PC-3 (cell line): ENCODE measurements at places on chromosomes 11 and 22.

GRCh38 chr22:47206666-47207218 lies 444.3 kb downstream of the TBC1D22A start:
- DNase-seq = no peak

DNA sequence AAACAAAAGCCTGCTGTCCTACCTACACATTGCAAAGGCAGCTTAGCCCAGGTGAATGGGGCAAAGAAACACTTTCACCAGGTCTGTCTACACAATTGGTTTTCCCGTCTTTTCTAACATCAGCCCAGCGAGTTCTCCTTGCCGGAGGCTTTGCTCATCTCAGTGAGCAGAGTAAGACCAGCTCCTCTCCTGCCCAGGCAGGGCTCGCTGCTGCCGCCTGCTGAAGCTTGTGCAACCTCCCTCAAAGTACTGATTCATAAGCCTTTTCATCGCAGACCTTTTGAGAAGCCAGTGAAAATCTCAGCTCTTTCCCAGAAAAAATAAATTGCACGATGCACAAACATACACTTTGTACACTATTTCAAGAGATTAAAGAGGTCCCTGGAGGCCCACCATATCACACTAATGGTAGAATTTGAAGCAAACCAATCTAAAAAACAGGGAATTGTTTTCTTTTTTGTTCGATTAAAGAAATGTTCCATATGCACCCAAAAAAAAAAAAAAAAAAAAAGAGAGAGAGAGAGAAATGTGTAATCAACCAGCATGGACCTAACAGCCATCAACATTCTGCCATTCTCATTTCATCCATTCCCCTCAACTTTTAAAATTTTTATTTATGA lies 328.1 kb upstream of the MPPED2 start:
- peak; percentile 47 for DNase-seq

DNA sequence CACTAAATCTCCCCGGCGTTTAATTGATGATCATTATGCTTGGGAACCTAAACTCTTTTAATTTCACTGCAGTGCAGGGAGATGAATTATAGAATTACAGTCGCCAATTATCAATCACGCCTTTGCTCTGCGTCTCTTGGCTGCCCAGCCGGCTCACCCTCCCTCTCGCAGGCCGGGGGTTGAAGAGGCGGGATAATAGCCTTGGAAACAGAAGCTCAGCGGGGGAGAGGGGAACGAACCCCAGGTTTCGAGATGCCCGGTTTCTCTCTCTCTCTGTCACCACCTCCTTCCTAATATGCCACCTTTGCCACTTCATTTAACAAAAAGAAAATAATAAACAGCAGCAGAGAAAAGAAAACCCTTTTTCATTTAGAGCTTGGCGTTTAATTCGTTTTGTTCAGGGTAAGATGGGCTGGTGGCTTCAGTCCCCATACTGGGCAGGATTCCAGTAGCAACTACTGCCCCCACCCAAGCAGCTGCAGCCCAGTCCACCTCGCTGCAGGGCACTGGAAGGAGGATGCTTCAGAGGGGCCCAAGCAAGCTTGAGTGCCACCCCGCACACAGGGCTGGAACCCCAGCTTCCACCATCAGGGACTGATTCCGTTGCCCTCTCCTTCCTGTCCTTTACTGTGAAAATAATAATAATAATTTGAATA lies 271.7 kb downstream of the BUD13 start:
- DNase-seq = no peak

- DNase-seq = no peak
Observed at GRCh38 chr11:36757075-36757474, 159.0 kb upstream of the RAG2 start.

GRCh38 chr11:6607190-6607795 lies 3.7 kb downstream of the ILK start:
- no peak for DNase-seq

- no peak for DNase-seq
Observed at GRCh38 chr11:48043991-48044512, 63.7 kb downstream of the PTPRJ start.

DNA sequence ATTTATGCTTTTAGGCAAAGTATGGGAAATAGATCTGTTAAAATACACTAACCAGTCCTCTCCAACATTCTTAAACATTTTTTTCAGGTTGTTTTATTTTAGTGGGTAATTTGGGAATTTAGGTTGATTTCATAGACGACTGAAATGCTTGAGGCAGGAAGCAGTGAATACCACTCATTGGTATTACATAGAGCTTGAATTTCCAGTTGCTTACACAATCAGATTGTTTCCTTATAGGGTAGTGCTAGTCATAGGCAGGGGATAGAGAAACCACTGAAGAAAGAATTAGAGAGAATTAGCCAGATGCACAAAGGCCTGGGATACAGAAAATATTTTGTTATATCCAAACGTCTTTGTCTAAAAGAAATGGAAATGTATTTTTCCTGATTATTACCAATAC lies 23.9 kb upstream of the LYVE1 start:
- peak; percentile 91 for DNase-seq

GRCh38 chr22:24305260-24305692 lies 34.6 kb downstream of the SPECC1L start:
- DNase-seq = peak; percentile 62

GRCh38 chr22:29265305-29265704 lies 2.5 kb downstream of the RHBDD3 start:
- DNase-seq = no peak

DNA sequence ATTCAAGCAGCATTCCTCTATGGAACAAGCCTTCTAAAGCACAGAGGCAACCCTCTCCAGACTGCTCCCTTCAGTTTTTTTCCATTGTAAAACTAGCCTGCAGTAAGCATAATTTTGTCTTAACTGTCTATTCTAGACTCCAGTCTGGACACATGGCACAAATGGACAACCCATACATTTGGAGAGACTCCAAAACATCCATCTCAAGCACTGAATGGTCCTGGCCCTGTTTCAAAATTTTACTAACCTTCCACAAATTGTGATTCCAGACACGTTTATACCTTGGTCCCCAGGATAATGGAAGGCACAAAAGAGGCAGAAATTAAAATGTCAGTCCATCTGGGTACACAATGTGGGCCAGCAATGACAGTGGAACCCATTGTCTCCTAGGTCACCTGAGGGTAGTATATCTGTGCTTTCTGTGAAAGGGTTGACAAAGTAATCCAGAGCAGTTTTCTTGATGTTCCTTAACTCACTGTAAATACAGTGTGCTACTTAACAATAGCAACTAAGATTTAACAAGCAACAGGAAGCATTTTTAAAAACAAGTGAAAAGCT lies 16.2 kb upstream of the SESN3 start:
- no peak for DNase-seq

DNA sequence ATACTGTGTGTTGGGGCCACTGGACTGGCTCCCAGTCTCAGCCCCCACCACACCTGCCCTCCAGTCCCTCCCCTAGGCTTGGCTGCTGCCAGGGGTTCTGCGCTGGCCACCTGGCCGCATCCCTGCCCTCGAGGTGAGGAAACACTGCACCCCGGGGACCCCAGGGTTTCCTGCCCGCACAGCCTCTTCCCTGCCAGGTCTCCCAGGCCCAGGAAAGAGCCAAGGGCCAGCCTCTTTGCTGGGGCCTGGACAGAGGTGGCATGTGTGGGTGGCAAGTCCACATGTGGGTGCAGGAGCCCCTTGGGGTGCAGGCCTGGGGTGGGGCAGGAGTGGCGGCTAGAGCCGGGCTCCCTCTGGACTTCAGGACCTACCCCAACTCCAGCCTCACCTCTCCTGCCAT lies 2.5 kb downstream of the EPS8L2 start:
- DNase-seq = no peak

DNA sequence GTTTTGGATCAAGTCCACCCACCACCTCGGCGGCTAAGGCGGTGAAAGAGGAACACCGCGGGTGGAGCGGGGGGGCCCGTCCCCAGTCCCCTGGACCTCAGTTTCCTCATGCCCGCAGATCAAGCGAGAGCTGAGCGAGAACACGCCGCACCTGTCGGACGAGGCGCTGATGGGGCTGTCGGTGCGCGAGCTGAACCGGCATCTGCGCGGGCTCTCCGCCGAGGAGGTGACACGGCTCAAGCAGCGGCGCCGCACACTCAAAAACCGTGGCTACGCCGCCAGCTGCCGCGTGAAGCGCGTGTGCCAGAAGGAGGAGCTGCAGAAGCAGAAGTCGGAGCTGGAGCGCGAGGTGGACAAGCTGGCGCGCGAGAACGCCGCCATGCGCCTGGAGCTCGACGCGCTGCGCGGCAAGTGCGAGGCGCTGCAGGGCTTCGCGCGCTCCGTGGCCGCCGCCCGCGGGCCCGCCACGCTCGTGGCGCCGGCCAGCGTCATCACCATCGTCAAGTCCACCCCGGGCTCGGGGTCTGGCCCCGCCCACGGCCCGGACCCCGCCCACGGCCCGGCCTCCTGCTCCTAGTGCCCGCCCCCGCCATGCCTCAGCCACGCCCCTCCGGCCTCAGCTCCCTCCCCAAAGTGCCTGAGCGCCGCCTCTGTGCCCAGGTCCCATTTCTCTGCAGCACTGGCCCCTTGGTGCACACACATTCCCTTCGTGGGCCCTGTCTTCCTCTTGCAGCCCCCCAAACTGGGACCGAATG lies 12.7 kb downstream of the MAFF start:
- no peak for DNase-seq

DNA sequence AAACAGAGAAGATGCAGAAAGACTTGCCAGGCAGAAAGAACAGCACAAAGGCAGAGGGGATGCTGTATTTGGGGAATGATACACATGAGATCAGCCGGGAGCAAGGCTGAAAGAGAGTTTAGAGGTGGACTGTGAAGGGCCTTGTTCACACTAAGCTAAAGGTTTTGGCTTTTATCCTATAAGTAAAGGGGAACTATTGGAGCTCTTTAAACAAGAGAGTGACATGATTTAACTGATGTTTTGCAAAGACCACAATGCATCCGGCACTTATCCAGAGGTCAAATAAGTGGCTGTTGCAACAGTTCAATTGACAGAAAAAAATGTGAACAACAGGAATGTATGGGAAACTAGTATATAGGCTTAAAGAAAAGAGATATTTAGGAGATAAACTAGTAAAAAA lies 64.7 kb upstream of the RRAS2 start:
- DNase-seq = peak; percentile 52

- DNase-seq = peak; percentile 66
Observed at GRCh38 chr22:32005453-32005852, 37.6 kb upstream of the SLC5A1 start.

DNA sequence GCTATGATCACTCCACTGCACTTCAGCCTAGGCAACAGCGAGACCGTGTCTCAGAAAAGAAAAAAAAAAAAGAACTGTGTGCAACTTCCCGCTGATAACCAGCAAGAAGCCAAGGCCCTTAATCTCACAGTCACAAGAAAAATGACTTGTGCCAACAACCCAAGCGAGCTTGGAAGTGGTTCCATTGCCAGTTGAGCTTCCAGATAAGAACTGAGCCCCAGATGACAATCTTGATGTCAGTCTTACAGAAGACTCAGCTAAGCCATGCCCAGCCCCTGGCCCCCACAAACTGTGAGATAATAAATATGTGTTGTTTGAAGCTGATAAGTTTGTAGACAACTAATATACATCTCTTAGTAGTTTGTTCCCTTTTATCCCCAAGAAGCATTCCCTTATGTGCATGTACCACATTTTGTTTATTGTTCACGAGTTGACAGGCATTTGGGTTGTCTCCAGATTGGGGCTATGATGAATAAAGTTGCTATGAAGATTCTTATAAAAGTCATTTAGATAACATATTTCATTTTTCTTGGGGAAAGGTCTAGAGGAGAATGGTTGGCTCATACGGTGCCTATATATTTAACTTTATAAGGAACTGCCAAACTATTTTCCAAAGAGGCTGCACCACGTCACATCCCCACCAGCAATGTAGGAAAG lies 85.9 kb downstream of the TIMP3 start:
- DNase-seq = no peak

DNA sequence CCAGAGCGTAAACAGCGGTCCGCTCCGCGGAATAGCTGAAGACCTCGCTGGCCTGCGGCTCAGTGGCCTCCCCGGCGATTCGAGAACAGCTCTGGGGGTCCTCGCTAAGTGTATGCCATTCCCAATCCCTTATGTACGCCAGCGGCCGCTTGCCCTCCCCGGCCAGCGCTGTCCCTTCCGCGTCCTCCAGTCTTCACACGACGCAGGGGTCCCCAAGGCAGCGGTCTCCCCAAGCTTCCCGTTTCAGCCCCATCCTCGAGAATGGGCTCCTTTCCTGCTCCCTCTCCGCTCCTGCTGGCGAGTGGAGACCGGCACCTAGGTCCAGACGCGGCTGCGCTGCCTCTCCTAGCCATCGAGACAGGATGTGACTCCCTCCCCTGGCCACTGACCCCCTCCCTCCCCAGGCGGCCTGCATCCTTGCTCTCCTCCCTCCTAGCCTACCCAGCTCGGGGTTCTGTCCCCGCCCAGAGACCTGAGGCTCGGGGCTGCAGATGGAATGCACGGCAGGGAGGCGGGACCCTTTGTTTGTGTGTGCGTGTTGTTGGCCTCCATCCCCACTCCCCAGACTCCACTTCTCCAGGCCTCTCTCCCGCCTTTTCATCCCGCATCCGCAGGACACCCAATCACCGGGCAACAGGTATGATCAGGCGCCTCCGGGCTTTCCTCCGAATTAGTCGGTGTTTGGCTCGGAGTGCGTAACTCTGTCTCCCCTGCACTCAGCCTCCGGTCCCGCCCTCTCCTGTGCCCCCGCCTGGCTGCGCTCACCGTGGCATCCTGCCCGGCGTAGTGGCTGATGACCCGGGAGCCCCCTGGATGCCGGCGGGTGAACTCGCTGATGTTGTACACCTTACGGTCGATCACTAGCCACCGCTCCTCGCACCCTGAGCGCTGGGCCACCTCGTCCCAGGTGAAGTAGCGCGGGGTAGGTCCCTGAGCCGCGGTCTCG lies 740 bp downstream of the FADS1 start:
- peak; percentile 92 for DNase-seq

DNA sequence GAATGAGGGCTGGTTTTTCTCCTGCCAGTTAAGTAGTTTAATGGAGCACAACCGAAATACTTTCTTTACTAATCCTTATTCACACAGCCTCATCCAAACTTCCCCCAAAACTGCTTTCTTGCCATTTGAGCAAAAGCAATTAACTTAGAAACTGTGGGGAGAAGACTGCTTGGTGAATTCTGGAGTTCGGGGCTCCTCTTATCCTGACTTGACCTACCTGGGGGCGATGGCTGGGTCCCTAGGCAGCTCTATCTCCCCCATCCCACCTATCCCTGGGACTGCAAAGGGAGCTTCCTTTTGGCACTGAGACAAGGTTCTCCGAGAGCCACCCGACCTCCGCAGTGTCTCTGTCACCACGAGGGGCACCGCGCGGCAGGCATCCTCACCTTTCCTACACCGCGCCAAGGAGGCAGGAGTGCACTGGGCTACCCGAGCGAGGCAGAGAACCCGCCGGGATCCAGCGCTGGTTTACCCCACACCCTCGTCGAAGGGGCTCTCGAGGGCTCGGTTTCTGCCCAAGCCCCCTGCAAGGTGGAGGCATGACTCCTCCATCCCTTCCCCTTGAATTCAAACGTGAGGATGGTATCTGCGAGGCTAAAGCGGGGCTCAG lies 759 bp downstream of the DESI1 start:
- DNase-seq = peak; percentile 20

GRCh38 chr11:64869571-64870175 lies 8.7 kb downstream of the EHD1 start:
- no peak for DNase-seq

DNA sequence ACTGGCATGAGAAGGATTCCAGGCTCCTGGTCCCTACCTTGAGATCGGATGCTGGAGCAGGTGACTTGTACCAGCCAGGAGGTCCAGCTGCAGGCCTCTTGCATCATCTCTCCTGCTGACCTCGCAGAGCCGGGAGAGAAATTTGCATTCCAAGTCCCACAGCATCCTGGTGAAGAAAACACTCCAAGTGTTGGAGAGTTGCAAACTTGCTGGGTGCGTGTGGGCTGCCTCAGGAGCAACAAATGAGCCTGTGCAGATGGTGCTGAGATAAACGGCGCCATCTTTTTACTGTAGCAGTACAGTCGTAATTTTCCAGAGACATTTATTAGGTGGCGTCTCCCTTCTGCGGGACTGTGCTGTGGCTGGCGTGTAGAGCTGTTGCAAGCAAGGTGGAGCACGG lies 32.1 kb upstream of the ZBTB16 start:
- DNase-seq = no peak
